NCI-H2081 treated with DMSO at 0.1 percent for 48 hours (cell line): ENCODE measurements at places on chromosomes 1 and 21.

DNA sequence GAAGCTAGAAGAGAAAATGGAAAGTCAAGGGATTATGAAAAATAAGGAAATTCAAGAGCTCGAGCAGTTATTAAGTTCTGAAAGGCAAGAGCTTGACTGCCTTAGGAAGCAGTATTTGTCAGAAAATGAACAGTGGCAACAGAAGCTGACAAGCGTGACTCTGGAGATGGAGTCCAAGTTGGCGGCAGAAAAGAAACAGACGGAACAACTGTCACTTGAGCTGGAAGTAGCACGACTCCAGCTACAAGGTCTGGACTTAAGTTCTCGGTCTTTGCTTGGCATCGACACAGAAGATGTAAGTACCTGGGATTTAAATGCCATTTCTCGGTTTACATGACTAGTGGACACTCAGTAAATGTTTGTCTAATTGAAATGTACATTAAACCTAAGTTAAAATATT, 40.0 kb downstream of the CENPF start:
- DNase-seq: no peak

GRCh38 chr1:230271300-230272035, 154.7 kb downstream of the PGBD5 start:
- DNase-seq: no peak

DNA sequence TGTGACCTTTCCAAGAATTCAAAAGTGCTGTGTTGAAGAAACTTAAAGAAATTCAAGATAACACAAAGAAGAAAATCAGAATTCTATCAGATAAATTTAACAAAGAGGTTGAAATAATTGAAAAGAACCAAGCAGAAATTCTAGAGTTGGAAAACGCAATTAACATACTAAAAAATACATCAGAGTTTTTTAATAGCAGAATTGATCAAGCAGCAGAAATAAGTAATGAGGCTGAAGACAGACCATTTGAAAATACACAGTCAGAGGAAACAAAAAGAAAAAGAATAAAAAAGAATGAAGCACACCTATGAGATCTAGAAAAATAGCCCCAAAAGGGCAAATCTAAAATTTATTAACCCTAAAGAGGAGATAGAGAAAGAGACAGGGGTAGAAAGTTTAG, 218.1 kb upstream of the KAZN start:
- no peak for DNase-seq

DNA sequence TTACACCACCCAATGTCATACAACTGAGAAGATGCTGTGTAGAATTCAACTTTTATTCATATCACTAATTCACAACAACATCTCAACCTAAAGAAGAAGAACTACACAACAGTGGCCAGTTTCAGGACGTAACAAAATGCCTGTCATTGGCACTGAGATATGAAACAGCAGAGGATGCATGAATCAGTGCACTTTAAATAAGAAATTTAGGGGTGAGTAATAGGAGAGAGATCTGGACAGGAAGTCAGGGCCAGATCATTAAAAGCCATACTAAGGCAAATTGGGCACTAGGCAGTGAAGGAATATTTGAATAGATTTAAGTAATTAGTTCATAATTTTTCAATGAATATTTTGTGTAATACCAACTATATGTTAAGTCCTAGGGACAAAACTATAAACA, 510.5 kb downstream of the PLPP3 start:
- no peak for DNase-seq

DNA sequence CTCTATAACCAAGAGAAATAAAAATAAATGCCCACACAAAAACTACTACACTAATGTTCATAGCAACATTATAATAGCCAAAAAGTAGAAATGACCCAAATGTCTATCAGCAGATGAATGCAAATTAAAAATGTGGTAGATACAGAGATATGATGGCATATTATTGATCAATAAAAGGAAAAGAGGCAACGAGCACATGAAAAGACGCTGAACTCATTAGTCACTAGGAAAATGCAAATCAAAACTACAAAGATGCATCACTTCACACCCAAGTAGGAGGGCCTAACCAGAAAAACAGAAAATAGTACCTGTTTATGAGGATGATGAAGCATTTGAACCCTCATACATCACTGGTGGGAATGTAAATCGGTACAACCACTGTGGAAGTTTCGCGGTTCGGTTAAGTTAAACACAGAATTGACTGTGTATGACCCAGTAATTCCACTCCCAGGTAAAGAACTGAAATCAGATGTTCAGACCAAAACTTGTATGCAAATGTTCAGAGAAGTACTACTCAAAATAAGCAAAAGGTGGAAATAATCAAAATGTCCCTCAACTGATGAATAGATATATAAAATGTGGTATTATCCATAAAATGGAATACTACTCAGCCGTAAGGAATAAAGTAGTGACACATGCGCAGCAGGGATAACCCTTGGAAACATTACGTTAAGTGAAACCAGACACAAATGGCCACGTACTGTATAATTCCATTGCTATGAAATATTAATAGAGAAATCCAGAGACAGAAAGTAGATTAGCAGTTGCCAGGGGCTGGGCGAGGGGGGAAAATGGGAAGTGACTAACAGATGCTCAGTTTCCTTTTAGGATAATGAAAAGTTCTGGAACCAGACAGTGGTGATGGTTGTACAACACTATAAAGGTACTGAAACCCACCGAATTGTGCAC, 3.1 kb downstream of the USP48 start:
- no peak for DNase-seq
